ENCODE measurements at places on chromosomes 2 and 18.
A peak's percentile ranks its signal among the peaks of the same experiment; 100 is the strongest.

GRCh38 chr2:238159661-238160205, 963 bp downstream of the ERFE start:
- no peak for DNase-seq

DNA sequence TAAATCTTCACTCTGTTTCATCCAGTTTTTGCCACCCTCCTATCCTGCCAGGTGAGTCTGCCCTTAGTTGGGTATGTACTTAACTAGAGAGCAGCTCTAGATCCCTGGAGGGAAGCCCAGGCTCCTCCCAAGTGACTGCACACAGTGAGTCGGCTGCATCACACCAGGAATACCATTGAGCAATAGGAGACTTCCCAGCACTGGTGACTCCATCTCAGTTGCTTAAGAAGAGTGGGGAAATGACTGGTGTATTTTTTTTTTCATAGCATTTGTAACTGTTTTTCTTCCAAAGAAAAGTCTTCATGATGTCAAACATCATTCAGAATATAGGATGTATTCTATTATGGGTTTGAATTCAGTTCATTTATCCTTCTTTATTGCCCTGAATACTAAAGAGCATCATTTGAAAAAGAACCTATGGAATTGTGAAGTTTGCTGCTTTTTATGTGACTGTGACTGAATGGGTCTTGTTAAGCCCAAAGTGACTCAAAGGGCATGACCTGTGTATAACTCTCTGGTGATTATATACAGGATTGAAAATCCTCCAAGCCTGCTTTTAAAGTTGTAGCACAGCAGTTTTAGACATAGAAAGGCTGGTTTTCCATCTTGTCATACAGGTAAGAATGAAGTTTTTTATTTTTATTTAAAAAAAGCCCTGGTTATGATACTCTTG, 84.3 kb downstream of the MAP3K20 start:
- DNase-seq: no peak

- peak; percentile 8 for DNase-seq
Measured at GRCh38 chr2:42984617-42985016, 192.2 kb upstream of the HAAO start.

- DNase-seq: peak; percentile 51
Measured at GRCh38 chr18:79873449-79874110, 75.8 kb downstream of the KCNG2 start.

GRCh38 chr2:86035376-86035882, 70.3 kb downstream of the POLR1A start:
- DNase-seq: peak; percentile 59

DNA sequence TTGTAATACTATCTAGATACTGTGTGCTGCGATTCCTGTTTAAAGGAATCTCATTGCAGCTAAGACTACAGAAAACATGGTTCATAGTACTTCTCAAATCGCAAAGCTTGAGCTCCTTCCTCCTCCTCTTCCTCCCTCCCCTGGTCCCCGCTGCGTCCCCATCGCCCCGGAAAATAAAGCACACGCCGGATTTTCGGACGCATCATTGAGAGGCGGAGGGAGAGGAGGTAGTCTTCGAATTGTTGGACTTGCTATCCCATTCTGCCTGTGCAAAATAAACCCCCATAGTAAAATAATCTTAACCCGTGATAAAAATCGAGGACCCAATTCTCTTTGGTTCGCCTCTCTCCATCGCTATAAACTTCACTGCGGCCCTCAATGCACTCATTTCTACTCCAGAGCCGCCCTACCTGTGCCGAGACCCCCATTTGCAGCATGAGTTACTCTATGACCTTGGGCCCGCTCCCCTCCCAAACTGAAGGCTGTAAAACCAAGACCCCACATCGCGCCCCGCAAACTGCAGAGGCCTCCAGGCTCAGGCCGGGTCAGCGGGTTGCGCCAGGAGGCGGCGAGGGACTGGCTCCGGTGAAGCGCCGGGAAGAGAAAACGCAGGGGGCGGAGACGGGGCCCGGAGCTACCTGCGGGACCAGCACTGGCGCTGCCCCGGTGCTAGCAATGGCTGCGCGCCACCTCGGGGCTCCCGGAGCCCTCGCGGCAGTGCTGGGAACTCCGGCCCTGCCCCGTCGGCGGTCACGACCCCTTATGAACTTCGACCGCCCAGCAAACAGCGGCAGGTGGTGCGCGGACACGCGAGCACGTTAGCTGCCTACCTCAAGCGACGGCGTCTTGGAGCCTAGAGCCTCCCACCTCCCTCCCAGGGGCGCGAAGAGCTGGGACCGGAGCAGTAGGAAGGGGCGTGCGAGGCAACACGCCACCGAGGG, 649 bp downstream of the ESCO1 start:
- DNase-seq: peak; percentile 68

DNA sequence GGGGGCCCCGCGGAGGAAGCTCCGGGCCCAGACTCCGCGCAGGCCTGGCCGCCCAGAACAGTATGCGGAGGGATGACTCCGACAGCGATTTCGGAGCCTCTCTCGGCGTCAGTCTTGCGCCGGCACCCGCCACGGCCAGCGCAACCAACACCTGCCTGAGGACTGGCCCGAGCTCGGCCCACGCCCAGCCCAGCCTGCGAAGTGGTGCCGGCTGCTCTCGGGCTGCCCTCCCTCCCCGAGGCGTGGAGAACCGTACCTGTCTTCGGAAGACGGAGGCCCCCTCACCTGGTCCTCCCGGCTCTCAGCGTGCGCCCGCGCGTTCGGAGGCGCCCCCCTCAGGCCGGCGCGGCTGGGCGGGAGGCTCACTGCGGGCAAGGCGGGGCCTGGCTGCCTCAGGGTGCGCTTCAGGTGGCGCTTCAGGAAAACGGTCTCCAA, at the start of gene M1AP:
Gene M1AP (minus strand): TSS at position 322 of the 435 bp plus-strand sequence. CDS start 8,055 bp downstream, outside the sequence.
- DNase-seq: no peak

All from activated effector memory CD4-positive, alpha-beta T cell treated with anti-CD3 and anti-CD28 coated beads, Interleukin-2, amount 50 U/mL, for 16 hours (primary cell).